NCI-H1105 (cell line): ENCODE measurements at places on chromosomes 12 and 14.

- no peak for DNase-seq
Measured at GRCh38 chr14:54675236-54676128, 108.6 kb downstream of the SAMD4A start.

DNA sequence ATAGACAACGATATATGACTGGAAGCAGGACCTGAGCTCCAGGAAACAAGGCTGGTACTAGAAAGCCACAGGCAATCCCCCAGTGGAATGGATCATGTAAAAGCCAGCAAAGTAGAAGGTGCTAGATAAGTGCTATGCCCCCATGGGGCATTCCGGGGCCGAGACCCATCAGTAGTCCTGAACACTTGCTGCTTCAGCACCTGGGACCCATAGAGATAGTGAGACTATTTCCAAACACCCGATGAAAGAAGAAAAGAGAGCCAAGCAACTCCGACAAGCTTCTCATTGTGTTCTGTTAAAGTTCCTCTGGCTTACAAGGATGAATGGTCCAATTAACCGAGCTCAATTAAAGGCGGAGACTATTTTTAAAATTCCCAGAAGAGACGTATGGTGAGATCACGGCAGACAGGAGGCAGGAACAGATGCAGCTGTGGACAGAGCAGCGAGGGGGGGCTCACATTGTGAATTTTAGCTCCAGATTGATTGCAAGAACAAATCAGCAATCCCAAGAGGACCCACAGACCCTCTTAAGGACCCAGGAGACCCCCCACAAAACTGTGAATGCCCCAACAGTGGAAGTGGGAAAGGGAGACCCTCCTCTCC, 142.5 kb upstream of the OVCH1 start:
- DNase-seq = no peak

- no peak for DNase-seq
Measured at GRCh38 chr14:76918782-76919394, 92.7 kb downstream of the LRRC74A start.

- no peak for DNase-seq
Measured at GRCh38 chr12:121114806-121115205, 17.9 kb upstream of the P2RX7 start.

GRCh38 chr14:67192366-67192765, 3.1 kb downstream of the GARIN2 start:
- DNase-seq = no peak

- DNase-seq = no peak
Measured at GRCh38 chr12:1383758-1384157, 210.6 kb downstream of the FBXL14 start.

DNA sequence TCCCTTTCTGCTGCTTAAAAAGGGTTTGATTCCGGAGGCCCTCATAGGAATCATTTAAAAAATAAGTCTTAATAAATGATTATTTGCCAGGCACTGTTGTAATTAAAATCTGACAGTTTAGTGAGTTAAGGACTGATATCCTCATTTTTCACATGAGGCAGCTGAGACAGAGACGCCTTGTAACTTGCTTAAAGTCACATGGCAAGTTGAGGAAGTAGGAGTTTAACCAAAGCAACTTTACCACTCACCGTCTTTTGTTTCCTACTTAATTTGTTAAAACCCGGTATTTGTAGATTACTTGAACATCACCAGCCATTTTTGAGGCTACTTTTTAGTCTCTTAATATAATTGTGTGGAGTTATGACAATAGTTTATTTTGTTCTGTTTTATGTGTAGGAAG, 2.4 kb downstream of the TIGAR start:
- no peak for DNase-seq

DNA sequence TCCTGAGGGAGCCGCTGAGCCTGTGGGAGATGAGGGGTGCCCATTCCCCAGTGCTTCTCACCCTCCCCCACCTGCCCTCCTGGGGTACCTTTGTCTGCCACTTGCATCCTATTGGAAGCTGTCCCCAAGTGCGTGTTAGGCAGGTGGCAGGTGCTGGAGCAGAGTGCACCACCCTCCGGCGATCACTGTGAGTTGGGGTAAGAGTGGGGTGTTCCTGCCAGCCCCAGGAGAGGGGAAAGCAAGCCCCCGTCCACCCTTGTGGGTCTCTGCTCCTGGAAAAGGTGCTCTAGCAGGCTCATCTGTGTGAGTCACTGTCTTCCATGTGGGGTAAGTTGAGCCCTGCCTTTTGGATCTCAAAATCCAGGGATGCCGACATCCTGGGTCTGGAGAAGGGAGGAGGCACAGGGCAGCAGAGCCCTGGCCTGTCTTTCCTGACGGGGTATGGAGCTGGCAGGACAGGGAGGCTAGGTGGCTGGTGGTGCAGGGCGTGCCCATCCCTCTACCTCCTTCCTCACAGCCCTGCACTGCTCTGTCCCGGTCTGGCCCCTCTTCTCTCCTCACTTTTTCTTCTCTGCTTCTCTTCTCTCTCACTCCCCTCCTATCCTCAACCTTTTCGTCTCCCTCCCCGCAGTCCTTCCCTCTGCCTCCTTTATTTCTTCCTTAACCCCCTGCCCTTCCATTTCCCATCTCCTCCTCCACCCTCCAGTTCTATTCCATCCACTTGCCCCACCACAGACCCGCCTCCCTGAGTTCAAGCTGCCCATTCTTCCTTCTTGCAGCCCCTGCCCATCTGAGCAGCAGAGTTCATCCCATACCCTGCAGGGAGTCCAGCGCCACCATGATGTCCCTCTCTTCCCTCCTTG, 20.1 kb upstream of the KRT7 start:
- no peak for DNase-seq

DNA sequence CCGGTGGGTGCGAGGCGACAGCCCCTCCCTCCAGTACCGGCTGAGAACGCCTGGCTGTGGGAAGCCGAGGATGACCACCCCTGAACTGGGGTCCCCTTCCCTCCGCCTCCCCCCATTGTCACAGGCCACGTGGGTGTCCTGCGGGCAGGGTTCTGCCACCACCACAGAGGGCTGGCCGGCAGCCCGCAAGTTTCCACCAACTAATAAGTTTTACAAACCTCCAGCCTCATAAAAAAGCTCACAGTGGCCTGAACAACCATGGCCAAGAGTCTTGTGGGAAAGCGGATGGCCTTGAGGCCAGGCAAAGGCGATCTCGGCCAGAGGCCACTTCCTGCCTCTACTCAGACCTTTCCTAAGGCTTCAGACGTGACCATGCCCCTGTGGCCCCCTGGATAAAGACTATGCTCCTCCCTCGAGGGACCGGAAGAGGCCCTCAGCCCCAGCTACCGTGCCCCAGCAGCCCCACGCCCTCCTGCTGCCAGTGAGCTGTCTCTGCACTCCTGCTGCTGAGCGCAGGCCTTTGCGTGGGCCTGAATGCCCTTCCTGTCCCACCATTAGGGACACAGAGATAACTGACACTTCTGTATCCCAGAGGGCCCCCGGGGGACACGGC, 46.1 kb upstream of the DLK1 start:
- DNase-seq = no peak

GRCh38 chr12:26851031-26851809, 18.2 kb upstream of the ITPR2 start:
- DNase-seq = no peak

DNA sequence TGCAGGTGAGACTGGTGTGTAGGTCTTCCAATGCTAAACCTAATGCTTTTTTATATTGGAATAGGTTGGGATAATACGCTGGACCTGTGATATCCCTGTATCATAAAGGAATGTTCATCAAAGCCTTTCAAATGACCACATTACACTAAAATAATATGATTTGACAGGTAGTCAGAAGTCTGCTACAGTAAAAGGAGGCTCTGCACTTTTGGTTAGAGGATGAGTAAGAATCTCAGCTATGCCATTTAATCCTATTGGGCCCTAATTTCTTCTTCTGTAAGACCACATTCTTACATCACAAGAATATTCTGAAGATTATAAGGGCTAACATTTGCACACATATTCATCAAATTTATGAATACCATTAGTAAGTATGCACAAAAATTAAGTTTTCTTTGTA, 250.5 kb upstream of the FLRT2 start:
- DNase-seq = no peak

DNA sequence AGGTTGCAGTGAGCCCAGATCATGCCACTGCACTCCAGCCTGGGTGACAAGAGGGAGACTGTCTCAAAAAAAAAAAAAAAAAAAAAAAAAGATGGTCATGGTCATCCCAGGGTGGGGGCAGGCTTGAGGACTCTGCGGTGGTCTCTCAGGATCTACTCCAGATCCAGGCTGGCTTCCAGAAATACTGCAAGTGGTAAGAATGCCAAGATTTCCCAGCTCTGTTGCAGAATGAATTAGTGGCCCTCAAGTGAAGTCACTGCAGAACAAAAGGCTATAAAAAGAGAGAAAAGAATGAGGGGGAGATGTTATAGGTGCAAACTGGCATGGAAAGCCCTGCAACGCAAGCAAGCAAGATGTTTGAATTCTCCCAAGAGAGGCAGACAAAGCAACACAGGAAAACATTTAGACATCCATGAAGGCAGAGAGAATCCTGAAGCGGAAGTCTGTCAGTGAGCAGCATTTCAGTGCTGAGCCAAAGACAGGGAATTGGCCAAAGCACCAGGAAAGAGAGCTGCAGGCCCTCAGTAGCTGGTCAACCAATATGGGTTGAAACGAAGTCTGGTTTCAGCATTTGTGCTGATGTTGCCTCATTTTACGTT, 31.9 kb upstream of the ETFBKMT start:
- no peak for DNase-seq

- no peak for DNase-seq
Measured at GRCh38 chr12:5456030-5456429, 24.1 kb downstream of the NTF3 start.

GRCh38 chr14:76056128-76056527, 70.6 kb downstream of the IFT43 start:
- no peak for DNase-seq

DNA sequence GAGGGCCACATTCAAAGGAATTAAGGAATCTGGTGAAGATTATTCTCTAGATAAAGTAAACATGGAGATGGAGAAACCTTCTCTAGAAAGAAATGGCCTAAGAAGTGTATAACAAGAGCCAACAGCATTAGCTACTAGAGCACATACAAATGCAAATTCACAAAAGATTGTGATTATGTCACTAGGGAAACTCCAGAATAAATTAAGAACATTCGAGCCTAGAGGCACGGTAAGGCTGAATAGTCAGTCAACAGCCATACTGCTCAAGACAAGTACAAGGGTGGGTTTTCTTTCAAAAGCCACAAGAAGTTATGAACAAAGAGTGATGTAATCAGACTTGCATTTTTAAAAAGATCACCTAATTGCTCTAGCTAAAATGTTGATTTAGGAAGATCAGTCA, 25.4 kb downstream of the PPP4R3A start:
- no peak for DNase-seq

GRCh38 chr14:43789458-43789857, 717.6 kb downstream of the FSCB start:
- DNase-seq = no peak

GRCh38 chr12:19654650-19655376, 215.5 kb downstream of the AEBP2 start:
- no peak for DNase-seq

- no peak for DNase-seq
Measured at GRCh38 chr14:85535321-85535720, 5.4 kb downstream of the FLRT2 start.

DNA sequence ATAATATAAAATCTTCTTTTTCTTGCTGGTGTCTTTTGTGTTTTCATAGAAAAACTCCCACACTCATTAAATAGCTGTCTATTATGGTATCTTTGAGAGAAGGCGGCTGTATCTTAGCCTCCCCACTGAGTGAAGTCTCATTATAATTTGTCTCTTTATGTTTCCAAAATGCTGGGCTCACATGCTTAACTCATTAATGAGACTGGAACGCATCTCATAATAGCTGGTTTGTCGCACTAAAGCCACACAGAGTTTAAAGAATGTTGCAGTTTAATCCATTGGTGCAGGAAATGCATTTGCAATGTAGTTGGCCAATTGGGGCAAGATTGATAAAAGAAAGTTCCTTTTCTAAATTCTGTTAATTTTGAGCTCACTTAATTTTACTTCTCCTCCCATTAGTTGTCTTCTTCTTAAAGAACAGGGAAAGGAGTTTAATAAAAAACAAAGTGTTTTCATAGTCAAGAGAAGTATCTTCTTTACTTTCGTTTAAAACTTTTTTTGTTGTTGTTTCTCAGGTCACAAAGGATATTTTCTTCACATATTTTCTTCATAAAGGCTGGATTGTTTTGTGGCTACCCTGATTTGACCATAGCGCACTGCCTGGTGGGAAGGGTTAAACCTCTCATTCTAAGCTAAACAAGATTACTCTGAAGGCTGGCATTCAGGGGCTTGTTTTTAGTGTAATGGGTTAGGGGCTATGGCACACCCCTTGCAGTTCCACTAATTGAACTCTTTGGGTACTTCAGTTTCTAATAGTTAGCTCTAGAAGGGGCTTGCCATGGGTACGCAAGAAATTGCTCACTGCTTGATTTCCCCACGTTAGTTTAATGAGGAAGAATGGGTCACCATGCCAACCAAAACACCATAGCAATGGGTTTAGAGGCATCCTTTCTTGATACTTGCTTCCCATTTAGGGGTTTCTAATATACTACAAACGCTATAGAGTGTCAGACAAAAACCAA, 197.0 kb downstream of the TMTC2 start:
- no peak for DNase-seq

- no peak for DNase-seq
Measured at GRCh38 chr12:104462931-104463339, 6.2 kb downstream of the CHST11 start.

GRCh38 chr12:64582114-64582513, 28.2 kb upstream of the RASSF3 start:
- no peak for DNase-seq

- DNase-seq = no peak
Measured at GRCh38 chr12:119704065-119704747, 36.3 kb downstream of the PRKAB1 start.

GRCh38 chr12:78562368-78563205, 302.0 kb upstream of the SYT1 start:
- peak; percentile 12 for DNase-seq

DNA sequence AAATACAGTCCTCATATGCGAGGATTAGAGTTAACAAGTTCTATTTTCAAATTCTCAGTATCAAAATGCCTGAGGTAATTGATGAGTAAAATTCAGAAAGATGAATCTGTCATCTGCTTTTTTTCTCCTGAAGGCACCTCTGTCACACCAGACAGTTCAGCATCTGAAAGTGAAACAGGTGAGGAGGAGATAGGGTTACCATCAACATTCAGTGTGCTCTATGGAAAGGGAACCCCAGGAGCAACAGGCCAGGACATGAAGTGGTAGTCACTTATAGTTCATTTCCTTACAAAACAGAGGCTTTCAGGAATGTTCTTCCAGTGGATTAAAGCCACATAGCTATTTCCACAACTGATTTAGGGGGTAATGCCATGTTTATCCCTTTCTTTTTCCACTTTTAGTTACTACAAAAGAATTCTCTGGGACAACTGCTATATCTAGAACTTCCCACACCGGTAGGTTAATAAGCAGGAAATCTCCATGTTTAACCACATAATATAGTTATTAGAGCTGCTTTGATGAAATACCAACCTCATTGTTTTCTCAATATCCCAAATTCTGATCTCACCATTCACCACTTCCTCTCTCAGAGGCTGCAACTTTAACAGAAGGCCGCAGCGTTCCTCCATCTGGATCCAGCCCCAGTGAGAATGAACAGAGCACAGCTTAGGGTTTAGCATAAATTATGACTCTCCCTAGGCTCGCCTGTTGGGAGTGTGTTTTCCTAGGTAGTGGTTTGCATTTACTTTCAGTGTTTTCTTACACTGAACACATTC, 177.0 kb upstream of the CNTN1 start:
- DNase-seq = no peak

GRCh38 chr12:93427779-93428564, 13.8 kb downstream of the UBE2N start:
- no peak for DNase-seq

GRCh38 chr14:101713621-101714349, 47.7 kb upstream of the PPP2R5C start:
- no peak for DNase-seq
